G401 (cell line): ENCODE measurements at places on chromosomes 6 and 20.

- DNase-seq: no peak
Observed at GRCh38 chr6:5626727-5627426, 365.6 kb downstream of the FARS2 start.

DNA sequence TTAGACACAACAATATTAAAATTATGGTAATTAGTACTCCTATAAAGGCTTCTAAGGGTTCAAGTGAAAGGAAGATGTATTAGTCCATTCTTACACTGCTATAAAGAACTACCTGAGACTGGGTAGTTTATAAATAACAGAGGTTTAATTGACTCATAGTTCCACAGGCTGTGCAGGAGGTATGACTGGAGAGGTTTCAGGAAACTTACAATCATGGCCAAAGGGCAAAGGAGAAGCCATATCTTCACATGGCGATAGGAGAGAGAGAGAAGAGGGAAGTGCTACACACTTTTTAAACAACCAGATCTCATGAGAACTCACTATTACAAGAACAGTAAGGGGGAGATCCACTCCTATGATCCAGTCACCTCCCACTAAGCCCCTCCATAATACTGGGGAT lies 52.9 kb downstream of the TINAG start:
- no peak for DNase-seq

DNA sequence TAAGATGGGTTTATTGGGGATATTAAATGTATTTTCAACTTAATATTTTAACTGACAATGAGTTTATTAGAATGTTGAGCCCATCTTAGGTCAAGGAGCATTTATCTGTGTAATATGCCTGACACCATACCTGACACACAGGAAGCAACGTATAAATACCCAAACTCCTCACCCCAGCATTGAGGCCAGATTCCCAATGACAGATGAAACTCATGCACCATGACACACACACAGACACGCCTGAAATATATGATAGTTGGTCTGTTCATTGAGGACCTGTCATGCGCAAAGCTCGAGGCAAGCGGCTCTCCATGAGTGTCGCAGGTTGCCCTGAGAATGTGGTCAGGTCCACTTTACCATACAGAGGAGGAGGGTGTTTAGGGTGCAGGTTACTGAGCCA lies 64.1 kb downstream of the GFOD1 start:
- DNase-seq: no peak

GRCh38 chr6:47650553-47651432 lies 47.6 kb upstream of the ADGRF4 start:
- DNase-seq: no peak

GRCh38 chr6:33693186-33694105 lies 18.1 kb downstream of the UQCC2 start:
- DNase-seq: peak; percentile 59

GRCh38 chr6:12977806-12978205 lies 261.2 kb downstream of the PHACTR1 start:
- DNase-seq: peak; percentile 17

- DNase-seq: no peak
Observed at GRCh38 chr6:4861564-4861963, 85.4 kb downstream of the CDYL start.

GRCh38 chr20:18256440-18257090 lies 31.8 kb upstream of the ZNF133 start:
- DNase-seq: no peak

DNA sequence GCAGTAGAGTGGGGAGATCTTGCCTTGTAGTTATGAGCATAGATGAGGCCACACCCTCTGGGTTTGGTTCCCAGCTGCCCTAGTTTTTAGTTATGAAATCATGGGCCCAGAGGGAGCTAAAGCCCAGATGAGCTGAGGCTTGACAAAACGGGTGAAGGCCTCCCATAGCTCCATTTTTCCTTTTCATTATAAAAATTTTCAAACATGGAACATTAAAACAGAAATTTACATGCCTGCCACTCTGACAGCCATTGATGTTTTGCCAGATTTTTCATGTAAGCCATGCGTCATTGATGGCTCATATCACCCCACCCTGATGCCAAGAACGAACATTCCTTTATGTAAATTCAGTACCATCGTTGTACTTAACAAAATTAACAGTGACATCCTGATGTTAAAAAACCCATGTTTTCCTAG lies 67.9 kb downstream of the IGF2R start:
- no peak for DNase-seq

- no peak for DNase-seq
Observed at GRCh38 chr6:20532881-20533280, 1.4 kb upstream of the CDKAL1 start.

DNA sequence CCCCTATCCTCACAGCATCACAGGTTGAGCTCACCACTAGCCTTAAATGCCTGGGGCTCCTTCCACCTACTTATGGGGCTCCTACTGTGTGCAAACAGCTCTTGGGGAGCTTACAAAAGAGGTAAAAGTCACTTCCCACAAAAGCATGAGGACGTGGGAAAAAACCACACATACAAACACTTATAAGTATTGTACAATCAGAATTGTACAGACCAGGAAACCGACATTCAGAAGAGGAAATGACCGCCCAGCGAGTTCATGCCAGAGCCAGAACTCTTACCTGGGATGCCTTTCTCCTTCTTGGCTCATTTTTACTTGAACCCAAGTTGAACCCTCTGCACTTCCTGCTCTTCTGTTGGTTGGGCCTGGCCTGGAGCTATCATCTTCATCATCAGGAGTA lies 6.3 kb upstream of the PPP1R16B start:
- DNase-seq: no peak

GRCh38 chr20:23152308-23152892 lies 66.3 kb upstream of the CD93 start:
- DNase-seq: no peak

GRCh38 chr6:143507358-143508145 lies 4.0 kb downstream of the FUCA2 start:
- no peak for DNase-seq

GRCh38 chr6:53032849-53033248 lies 32.4 kb upstream of the FBXO9 start:
- DNase-seq: no peak

GRCh38 chr20:5729348-5729747 lies 20.9 kb upstream of the SHLD1 start:
- no peak for DNase-seq

DNA sequence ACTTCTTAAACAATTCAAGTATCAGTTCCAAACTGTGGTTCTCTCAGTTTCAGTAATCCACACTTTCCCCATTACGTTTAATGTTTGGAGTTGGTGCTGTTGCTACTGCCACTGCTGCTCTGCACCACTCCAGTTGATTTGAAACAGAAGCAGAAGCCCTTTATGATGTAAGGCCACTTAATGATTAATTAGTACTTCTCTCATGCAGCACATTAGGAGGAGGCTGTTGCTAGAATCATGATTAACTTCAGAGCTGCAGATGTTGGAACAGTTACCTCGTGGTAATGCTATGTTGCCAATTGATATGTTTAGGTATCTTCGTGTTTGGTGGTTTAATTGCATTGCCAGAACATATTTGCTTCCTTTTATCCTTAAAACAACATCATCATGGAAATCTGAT lies 986.2 kb upstream of the CITED2 start:
- DNase-seq: no peak

DNA sequence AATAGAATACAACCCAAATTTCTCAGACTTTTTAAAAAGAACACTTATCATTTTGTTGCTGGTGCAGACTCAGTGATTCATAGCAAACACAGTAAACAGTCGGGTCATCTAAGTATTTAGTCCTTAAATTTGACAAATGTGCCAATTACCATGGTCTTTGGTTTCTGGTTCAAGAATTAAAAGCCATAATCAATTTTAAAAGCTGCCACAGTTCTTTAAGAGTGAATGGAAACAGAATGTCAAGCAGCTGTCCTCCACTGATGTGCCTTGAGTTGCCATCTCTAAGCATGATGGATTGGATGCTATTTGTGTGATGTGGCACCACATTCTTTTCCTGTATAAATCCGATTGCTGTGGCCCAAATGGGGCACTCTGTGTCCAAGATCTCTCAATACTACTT lies 67.2 kb upstream of the MLIP start:
- no peak for DNase-seq

DNA sequence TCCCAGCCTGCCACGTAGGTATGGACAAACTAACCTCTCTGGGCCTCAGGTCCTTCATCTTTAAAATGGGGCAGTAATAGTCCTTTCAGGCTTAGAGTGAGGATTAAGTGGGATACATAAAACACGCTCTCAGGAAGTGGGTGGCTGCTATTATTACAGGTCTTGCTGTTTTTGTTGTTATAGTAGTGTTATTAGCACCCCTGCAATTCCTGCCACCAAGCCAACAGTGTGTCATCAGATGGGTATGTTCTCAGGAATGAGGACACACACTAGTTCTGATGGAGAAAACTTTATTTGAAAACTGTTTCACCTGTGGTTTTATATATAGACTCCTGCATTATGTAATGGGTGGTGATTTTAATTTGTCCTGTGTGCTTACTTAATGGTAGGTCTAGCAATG lies 131.7 kb downstream of the LRRC1 start:
- DNase-seq: no peak

DNA sequence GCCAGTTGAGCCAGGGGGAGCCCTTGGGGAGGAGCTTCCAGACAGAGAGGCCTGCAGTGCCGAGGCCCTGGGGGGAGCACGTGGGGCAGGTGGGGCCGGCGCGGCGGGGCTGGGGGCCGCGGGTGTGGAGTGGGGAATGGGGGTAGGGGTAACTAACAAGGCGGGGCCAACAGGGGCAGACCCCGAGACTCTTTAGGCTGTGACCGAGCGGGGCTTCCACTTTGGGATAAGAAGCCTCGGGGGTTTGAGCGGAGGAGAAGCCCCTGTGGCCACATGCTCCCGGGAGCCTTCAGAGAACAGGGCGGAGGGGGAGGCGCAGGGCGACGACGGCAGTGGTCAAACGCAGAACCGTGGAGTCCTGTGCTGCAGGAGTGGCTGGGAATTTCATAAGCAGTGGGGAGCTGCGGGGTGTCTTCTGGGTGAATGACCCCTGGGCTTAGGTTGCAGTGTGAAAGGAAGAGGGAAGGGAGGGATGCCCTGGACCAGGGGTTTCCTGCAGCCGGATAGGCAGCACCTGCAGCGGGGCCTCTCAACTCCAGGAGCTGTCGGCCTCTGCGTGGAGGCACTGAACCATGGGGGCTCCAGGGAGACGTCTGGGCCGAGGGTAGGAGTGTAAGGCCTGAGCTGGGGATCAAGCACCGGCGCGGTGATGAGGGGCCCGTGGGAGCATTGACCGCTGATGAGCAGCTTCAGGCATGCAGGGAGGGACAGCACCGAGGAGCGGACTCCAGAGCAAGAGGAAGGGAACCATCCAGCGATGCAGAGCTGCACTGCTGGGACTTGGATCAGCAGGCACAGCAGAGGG lies 121.0 kb downstream of the SYNDIG1 start:
- no peak for DNase-seq

- peak; percentile 15 for DNase-seq
Observed at GRCh38 chr6:52574709-52575501, 2.0 kb downstream of the TRAM2 start.

DNA sequence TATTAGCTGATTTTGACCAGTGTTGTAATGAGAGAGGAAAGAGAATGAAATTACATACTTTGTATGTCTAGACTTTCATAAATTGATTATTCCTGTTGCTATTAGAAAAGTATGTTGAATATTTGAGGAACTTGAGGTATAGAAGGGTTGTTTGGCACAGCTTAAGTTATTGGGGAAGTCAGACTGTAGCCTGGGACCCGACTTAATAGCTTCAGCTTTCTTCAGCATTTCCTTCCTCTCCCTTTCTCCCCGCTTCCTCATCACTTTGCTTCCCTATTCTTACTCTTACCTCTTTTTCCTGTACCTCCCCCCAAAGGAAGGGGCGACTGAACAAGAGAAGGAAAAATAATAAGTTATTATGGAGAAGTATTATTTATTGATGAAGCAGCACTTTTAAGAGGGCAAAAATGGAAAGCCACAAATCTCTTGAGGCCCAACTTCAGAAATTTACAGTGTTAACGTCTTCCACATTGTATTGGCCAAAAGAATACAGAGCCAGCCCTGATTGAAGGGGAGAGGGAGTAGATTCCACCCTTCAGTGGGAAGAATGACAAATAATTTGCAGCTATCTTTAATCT lies 7.4 kb downstream of the SENP6 start:
- DNase-seq: no peak

DNA sequence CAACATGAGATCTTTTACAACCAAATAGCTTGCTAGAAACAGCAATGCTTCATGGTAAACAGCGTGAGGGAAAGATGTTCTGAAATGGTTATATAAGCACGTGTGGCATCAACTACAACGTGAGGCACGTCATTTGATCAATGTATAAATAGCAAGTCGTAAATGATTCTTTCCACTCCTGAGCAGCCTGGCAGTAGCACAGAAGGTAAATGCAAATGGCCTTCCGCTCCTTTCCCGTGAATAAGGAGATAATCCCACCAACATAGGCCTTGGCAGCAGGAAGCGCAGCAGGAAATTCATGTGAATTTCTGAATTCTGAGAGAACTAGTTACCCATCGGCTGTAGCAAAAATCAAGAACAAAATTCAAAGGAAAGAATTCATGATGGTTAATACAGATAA lies 17.0 kb downstream of the RPS6KA2 start:
- no peak for DNase-seq

GRCh38 chr6:35085359-35086281 lies 55.5 kb downstream of the TCP11 start:
- DNase-seq: no peak

DNA sequence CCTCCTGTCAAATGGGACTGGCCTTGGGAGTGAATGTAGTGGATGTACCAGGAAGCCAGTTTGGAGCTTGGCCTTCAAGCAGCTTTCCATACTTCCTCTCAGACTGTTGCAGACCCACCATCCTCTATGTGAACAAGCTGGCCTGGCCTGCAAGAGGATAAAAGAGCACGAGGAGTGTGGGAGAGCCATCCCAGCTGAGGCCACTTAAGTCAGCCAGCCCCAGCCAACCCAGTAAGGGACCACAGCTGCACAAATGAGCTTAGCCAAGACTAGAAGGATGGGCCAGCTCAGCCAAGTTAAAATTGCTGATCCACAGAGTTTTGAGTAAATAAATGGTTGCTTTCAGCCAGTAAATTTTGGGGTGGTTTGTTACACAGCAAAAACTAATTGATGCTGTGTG lies 156.9 kb upstream of the SOX4 start:
- DNase-seq: no peak

- no peak for DNase-seq
Observed at GRCh38 chr20:32823737-32824588, 4.2 kb downstream of the MAPRE1 start.

DNA sequence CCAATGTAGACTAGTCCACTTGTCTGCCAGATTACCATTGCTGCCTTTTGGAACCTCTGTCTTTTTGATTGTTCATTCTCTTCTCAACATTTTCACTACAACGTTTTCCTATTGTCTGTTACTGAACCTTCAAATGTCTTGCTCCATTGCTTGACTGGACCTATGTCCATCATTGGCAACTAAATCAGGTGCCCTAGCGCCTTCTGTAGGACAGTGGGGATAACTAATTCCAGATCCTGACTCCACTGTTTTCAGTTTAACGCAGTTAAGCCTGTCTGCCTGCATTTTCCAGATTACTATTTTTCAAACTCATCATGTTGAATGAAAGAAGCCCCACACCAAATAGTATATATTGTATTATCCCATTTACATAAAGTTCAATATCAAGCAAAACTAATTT lies 433.6 kb downstream of the RNF144B start:
- no peak for DNase-seq
